Calu3 (cell line): ENCODE measurements at places on chromosomes 2 and 18.

- no peak for DNase-seq
Observed at GRCh38 chr2:59896499-59897245, 656.8 kb downstream of the BCL11A start.

DNA sequence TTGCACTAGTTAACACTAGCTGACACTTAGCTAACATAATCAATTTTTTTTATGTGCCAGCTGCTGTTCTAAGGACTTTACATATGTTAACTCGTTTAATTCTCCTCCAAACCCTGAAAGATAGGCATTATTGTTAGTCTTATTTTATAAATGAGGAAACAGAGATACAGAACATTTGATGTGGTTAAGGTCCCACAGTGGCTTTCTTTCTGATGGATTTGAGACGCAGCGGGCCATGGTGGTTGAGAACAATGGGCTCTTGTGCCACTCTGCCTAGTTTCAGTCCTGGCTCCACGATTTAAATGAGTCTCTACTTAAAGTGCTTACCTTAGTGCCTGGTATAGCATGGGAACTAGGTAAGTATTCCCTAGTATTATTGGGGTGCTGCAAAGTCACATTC lies 201.9 kb upstream of the SPRED2 start:
- DNase-seq, result no peak

DNA sequence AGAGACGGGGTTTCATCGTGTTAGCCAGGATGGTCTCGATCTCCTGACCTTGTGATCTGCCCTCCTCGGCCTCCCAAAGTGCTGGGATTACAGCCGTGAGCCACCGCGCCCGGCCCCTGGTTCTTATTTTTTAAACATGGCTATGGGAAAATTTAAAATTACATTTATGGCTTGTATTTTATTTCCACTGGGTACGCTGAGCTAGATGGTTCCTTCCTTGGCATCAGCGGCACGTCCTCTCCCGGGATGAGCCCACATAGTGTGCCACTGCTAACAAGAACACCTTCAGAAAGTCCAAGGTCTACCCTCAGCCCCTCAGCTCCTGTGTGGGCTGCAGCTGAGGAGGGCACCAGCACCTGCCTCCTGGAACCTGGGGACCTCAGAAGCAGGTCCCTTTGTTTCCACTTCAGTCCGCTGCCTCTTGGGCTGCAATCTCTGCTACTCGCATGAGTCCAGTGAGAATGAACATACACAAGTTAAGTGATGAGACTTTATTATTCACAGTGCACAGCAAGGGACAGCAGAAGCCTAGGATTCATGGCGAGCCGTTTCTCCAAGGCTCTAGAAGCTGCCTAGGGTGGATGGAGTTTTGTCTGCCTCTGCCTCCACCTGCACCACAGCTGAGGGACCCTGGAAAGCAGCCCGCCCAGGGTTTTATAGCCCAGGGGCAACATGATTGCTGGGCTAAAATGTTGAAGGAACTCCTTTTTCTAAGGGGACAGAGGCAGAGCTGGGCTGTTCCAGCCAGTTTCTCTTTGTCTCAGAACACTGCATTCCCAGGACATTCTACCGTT lies 107.5 kb upstream of the TEX51 start:
- DNase-seq, result no peak

DNA sequence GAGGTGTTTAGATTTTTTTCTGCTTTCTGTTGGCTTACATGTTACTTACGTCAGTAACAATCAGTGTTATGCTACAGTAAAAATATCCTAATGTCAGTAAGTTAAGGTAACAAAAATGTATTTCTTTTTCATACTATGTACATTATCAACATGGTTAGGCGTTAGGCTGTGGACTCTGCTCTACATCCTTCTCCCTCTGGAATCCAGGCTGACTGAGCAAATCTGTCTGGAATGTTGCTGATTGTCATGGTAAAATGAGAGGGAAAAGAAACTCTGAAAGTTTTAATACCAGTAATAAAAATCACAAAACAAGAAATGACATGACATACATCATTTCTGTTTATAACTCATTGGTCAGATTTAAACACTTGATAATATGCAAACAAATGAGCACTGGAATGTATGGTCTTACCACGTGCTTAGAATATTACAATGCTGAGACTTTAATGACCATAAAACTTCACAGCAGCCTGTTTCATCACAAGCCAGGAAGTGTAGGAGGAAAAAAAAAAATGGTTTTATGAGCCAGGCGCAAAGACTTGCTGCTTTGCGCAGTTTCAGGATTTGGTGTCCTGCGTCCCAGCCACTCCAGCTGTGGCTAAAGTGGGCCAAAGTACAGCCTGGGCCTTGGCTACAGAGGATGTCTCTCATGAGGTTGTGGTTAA lies 252.4 kb downstream of the FSIP2 start:
- DNase-seq, result no peak

DNA sequence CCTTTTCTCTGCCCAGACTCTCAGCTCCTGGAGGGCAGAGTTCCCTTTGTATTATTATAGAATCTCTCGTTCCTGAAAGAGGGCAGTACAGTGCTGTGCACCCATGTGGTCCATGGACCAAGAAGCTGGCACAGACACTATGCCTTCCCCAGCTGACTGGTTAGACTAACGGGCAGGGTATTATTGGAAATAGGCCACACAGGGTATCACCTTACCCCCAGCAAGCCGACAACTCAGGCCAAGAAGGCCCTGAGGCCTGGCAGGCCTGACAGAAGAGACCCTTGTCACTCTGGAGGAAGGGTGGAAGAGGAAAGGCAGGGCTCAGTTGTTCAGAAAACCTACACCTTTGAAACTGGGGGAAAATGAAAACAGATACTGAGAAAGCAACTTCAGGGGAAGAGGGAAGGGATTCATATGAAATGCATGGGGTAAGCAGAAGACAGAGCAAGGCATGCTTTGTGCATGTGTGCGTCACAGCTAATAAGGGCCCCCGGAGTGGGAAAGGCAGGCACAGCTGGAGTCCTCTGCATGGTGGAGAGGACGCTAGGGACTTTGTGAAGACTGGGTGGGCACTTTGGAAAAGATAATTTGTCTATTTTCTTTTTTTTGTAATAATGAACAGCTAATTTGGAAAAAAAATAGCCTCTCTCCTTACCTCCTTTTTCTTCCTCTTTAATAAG lies 476.8 kb upstream of the CELF4 start:
- no peak for DNase-seq

- no peak for DNase-seq
Observed at GRCh38 chr2:16319551-16320121, 346.0 kb downstream of the CYRIA start.

DNA sequence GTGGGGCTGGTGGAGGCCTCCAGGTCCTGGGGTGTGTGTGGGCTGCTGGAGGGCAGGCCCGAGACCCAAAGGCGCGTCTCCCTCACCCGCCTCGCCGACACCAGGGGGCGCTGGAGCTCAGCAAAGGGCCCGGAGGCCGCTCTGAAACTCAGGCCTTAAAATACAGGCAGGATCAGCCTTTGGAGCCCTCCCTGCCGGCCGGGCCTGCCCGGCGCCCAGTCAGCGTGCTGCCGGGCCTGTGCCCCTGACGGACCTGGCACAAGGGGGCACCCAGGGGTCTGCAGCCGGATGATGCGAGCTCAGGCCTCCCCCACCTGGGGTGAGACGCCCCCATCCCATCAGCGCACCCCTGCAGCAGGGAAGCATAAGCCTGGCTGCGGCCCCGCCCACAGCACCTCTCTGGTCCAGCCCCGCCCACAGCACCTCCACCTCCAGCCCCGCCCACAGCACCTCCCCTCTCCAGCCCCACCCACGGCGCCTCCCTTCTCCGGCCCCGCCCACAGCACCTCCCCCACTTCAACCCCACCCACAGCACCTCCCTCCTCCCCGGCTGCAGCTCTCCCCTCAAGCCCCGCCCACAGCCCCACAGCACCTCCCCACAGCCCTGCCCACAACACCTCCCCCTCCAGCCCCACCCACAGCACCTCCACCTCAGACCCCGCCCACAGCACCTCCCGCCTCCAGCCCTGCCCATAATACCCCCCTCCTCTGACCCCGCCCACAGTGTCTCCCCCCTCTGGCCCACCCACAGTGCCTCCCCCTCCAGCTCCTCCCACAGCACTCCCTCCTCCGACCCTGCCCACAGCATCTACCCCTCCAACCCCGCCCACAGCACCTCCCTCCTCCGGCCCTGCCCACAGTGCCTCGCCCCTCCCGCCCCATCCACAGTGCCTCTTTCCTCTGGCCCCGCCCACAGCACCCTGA lies 92.8 kb upstream of the OTOS start:
- DNase-seq, result peak; percentile 93
